Frontal cortex (tissue), 4 donors: ENCODE measurements at places on chromosomes 2 and 18.

DNA sequence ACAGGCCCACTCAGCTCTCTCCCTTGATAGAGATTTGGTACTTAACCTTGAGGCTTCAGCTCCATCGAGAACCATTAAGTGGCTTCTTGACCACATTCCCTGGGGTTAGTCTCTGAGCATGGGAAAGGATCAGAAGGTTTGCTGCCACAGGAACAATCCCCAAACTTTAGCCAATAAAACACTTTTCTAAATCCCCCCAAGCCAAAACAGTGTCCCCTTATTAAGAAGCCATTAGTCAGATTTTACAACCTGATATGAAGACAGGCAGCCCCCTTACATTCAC lies 37.7 kb upstream of the SLC8A1 start:
- no peak for DNase-seq

DNA sequence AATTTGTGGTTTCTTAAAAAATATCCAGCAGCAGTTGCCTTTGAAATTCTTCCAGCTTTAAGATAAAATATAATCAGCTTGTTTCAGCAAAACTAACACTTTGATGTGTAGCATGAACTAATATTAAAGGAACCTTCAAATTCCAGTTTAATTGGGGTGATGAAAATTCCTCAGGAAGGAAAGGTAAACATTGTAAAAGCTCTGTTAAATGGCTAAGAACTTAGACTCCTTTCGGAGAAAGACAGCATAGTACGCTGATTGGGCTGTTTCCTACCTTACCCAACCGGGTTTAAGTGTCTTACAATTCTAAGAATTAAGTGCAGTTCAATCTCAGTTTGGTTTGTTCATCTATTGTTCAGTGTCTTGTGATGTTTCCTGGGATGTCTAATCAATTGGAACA lies 108.3 kb downstream of the CDH7 start:
- DNase-seq: no peak

DNA sequence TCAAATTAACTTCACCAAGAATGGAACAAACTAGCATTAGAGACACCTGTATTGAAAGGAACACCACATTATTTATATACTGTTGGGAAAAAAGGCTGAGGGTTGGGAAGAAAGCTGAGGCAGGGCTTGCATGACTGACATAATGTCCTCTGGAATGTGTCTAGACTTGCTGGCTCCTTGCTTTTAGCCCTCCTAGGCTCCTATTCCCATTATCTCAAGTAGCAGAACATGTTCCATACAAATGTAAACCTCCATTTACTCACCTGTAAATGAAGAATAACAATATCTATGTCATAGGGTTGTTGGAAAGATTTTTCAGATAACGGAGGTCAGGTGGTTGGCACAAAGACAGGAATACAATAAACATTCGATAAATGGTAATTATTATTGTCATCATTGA lies 976 bp upstream of the ACADL start:
- no peak for DNase-seq

- DNase-seq: no peak
Observed at GRCh38 chr18:54946149-54946581, 13.1 kb downstream of the CCDC68 start.

- DNase-seq: no peak
Observed at GRCh38 chr2:73307720-73308119, 14.4 kb upstream of the EGR4 start.

DNA sequence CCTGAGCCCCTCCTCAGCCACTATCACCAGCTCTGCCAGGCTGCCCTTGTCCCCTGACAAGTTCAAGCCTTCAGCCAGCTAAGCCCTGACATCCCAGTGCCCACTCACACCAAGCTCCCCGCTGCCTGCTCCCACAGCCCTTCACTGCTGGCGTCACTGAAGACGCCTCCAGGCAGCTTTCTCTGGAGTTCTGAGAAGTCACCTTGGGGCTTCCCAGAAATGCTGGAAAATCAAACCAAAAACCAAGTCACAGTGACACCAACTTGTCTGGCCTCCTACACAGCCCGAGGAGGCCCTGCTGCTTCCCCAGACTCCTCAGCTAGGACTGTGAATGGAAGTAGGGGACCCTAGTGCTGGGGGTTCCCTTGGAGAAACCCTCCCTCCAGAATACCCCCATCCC lies 2.2 kb upstream of the TNS1 start:
- DNase-seq: no peak

DNA sequence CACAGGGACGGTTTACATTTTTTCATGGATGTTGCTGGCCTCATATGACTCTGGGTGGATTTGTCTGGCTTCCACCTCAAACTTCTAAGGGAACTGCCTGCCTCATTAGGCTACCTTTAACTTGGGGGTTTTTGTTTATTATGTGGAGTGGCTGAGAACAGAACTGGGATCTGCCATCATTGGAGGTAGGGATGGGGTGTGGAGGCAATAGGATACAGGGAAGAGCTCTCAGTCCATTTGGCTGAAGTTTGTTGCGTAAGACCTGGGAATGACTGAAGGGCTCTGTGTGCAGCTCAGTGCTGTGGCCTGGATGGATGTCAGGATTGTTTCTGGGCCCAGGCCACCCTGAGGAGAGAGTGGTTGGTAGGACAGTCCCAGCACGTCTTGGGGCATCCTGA lies 31.2 kb downstream of the ASB1 start:
- no peak for DNase-seq
